ENCODE measurements at places on chromosomes 7 and 10.

- H3K27ac ChIP-seq = no peak overlapping the region
- DNase-seq = no peak
- H3K4me3 ChIP-seq = no peak overlapping the region
- H3K27me3 ChIP-seq = peaks cover 5% of the 10 kb centered on the region
- H3K4me1 ChIP-seq = no peaks in the 10 kb centered on the region
These were observed 20.7 kb upstream of the SRGN start for GRCh38 chr10:69067189-69067588.

- H3K27me3 ChIP-seq = no peaks in the 10 kb centered on the region
- H3K36me3 ChIP-seq = no peaks in the 10 kb centered on the region
- peaks cover 24% of the 10 kb centered on the region for H3K4me1 ChIP-seq
- peak; percentile 2 for DNase-seq
These were observed 41.1 kb downstream of the ASZ1 start for GRCh38 chr7:117386110-117386706.

DNA sequence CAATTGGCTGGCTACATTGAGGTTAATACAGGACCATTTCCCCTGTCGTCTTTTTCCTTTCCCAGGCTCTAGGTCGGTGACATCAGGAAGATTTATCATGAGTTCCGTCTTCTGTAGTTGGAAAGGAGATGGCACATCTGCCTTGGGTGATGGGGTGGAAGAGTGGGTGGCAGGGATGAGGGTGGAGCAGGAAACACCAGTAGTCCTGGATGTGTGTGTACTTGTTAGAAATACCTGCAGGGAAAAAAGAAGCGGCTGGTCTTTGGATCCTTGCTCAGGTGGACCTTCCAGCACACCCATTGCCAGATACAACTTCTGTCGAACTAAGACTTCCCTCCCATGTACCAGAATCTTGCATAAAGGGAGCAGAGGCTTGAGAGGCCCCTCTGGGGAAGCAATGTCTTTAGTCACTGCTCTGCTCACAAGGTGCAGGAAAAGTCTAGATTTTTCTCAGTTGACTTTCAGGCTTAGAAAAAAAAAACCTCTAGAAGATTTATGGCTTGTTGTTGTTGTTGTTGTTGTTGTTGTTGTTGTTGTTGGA lies 516.8 kb upstream of the GALNT17 start:
- H3K4me1 ChIP-seq = peaks cover 22% of the 10 kb centered on the region
- H3K27me3 ChIP-seq = no peaks in the 10 kb centered on the region
- no peaks in the 10 kb centered on the region for H3K36me3 ChIP-seq
- DNase-seq = no peak
- H3K27ac ChIP-seq = no peak overlapping the region
- H3K4me3 ChIP-seq = no peak overlapping the region

DNA sequence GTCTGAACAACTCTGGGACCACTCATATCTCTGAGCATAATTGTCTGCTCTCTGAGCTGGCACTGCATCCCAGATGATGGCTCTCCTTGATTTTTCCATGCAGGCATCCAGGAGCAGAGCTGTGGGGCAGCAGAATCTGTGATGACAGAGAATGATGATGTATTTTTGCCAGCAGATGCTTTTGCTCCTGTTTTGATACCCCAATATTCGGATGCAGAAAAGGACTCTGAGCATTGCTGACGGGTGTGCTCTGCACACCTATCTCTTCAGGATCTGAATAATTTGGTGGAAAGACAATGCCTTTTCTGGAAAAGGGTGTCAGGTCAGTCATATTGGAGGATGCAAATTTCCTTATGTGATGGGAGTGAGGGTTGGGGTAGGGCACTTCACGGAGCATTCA lies 735.9 kb downstream of the KCNMA1 start:
- no peak overlapping the region for H3K27ac ChIP-seq
- DNase-seq = no peak
- peaks cover 7% of the 10 kb centered on the region for H3K4me1 ChIP-seq

DNA sequence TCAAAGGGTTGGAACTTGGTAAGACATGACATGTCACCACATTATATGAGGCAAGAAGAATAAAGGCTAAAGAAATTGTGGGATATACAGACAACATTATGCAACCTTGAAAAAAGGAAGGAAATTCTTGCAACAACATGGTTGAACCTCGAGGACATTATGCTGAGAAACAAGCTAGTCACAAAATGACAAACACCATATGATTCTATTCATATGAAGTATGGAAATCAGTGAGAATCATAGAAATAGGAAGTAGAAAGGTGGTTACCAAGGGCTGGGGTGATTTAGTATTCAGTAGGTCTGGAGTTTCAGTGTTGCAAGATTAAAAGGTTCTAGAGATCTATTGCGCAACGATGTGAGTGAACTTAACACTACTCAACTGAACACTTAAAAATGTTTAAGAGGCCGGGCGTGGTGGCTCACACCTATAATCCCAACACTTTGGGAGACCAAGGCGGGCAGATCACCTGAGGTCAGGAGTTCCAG lies 126.9 kb upstream of the TBX20 start:
- H3K27ac ChIP-seq = no peak overlapping the region
- peak; percentile 23 for DNase-seq
- H3K4me3 ChIP-seq = no peak overlapping the region
- H3K36me3 ChIP-seq = no peaks in the 10 kb centered on the region

DNA sequence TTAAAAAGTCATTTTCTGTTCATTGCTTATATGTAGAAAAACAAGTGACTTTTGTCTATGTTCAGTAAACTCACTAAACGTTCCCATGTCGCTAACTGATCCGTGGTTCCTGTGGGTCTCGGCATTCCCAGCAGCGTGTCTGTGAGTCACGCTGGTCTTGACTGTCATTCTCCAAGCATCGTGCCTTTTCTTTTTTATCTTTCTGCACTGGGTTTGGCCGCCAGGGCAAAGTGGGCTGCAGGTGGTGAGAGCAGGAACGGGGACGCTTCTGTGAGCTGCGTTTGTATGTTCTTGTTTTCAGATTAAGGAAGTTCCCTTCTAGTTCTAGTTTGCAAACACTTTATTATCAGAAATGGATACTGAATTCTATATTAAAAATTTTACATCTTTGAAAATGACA lies 6.8 kb upstream of the SCART1 start:
- DNase-seq = no peak
- H3K36me3 ChIP-seq = no peaks in the 10 kb centered on the region
- H3K4me3 ChIP-seq = no peak overlapping the region
- H3K27me3 ChIP-seq = no peaks in the 10 kb centered on the region
- H3K27ac ChIP-seq = no peak overlapping the region

DNA sequence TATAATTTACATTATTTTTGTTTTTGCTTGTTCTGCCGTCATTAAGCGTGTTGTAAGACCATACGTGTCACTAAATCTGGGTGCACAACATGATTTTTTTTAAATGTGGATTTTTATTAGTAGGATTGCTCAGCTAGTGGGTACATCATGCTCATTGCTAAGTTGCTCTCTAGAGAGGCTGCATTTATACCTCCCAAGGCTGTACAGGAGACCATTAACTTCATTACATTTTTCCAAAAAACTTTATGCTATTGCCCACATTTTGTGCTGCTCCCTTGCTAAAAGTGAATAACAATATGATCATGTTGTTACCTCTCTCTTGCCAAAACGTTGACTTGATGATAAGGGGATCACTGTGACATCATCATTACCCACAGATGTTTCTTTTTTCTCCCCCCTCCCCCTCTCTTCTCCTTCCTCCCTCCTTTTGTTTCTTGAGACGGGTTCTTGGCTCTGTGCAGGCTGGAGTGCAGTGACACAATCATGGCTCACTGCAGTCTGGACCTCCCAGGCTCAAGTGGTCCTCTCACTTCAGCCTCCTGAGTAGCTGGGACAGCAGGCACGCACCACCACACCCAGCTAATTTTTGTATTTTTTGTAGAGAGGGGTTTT lies 65.1 kb downstream of the BMPR1A start:
- peaks cover 11% of the 10 kb centered on the region for H3K4me1 ChIP-seq
- H3K4me3 ChIP-seq = no peak overlapping the region
- no peak for DNase-seq
- H3K36me3 ChIP-seq = no peaks in the 10 kb centered on the region
- no peak overlapping the region for H3K27ac ChIP-seq
- H3K27me3 ChIP-seq = no peaks in the 10 kb centered on the region

DNA sequence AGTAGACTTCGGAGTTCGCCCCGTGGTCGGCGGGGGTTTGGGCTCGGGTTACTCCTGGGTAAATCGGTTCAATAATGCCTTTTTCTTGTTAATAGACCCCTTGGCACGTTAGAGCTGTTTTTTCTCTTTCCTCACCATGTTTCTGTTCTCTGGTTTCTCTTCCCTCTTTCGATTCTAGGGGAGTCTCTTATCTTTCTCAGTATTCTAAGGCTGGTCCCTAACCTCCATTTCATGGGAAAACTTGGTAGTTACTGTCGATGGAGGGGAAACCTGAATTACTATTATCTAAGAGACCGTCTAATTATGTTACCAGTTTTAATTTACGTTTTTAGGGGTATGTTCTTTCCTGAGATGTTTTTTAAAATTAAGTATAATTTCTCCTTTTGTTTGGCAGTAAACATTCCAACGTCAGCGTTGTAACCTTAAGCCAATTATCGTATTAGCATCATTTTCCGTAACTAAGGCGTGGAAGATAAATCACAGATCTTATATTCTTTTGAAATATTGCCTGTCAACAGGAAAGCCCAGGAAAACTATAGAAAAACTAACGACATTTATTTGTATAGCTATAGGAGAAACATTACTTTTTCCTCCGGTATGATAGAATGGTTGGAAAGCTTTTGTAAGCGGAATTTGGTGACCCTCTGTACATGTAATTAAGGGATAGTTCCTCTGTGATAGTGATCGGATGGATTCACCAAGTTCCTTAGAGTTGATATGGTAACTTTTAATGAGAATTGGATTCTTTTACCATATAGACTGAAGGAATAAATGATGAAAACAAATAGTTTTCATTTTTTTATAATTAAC lies 847 bp downstream of the BTAF1 start:
- H3K27me3 ChIP-seq = no peaks in the 10 kb centered on the region
- H3K36me3 ChIP-seq = peaks cover 10% of the 10 kb centered on the region
- peaks cover 18% of the 10 kb centered on the region for H3K4me1 ChIP-seq
- peak overlapping the region; percentile 57 for H3K4me3 ChIP-seq

GRCh38 chr7:152085131-152085530 lies 59.7 kb downstream of the GALNT11 start:
- no peaks in the 10 kb centered on the region for H3K36me3 ChIP-seq
- H3K4me1 ChIP-seq = no peaks in the 10 kb centered on the region

DNA sequence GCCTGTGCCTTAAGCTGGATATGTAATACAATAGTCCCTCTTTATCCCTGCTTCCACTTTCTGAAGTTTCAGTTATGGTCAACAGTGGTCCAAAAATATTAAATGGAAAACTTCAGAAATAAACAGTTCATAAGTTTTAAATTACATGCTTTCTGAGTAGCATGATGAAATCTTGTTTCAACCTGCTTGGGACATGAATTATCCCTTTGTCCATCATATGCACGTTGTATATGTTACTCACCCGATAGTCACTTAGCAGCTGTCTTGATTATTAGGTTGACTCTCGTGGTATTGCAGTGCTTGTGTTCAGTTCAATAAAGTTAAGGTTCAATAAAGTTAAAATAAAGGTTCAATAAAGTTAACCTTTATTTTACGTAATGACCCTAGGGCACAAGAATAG lies 25.5 kb downstream of the C1GALT1 start:
- no peak for DNase-seq
- H3K36me3 ChIP-seq = no peaks in the 10 kb centered on the region
- H3K27ac ChIP-seq = no peak overlapping the region
- H3K4me1 ChIP-seq = no peaks in the 10 kb centered on the region

- H3K4me1 ChIP-seq = peaks cover 40% of the 10 kb centered on the region
- H3K4me3 ChIP-seq = no peak overlapping the region
- no peaks in the 10 kb centered on the region for H3K27me3 ChIP-seq
- no peak overlapping the region for H3K27ac ChIP-seq
- no peaks in the 10 kb centered on the region for H3K36me3 ChIP-seq
These were observed 86.0 kb upstream of the ZMIZ1 start for GRCh38 chr10:78982726-78983125.

DNA sequence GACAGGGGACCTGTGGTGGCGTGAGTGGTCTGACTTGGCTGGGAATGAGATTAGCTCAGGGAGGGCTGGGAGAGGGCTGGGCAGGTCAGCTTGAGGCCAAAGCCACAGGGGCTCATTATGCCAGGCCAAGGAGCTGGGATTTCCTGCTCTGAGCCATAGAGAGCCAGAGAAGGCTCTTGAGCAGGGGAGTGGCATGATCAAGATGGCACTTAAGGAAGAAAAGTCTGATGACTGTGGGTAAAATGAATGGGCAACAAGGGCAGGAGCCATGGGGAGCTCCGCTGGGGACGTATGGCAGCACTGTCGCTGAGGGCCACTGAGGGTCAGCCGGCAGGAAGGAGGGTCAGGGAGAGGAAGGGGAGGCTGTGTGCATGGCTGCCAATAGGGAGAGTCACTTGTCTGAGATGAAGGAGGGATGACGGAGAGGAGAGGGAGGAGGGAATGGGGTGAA lies 5.8 kb downstream of the ANTXRL start:
- no peak overlapping the region for H3K4me3 ChIP-seq
- DNase-seq = no peak
- no peak overlapping the region for H3K27ac ChIP-seq
- no peaks in the 10 kb centered on the region for H3K27me3 ChIP-seq
- no peaks in the 10 kb centered on the region for H3K36me3 ChIP-seq
